SK-MEL-5 (cell line): ENCODE measurements at places on chromosomes 11 and 22.

- DNase-seq: no peak
These were observed 80.1 kb downstream of the USP35 start for GRCh38 chr11:78268591-78269410.

DNA sequence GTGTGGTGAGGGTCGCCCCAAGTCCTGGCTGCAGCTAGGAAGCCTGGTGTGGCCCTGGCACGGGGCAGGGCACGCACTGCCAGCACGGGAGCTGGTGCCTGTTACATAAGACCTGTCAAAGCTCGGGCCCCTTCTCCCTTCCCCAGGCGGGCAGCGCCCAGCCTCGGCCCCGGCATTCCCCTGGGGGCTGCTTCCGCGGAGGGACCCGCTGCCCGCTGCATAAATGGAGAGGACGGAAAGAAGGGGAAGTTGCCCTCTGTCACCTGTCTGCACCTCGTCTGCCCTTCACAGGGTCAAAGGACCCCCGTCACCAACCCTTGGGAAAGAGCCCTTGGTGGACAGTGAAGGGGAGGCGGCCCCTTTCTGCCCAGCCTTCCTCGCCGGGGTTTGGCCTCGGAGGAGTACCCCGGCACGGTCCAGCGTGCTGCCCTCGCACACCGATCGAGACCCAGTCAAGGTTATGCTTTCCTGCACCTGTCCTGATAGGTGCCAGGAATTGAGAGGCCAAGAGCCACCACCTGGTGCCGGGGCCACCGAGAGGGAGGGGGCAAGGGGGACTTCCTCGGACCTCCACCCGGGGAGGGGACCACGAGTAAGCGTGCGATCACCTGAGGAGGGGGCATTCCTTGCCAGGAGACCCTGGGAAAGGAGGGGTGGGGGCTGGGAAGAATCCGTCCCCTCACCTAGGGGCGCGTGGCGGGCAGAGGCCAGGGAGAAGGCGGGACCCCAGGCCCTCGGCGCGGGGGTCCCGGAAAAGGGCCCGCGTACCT is 16.8 kb upstream of the MFRP start:
- no peak for DNase-seq

DNA sequence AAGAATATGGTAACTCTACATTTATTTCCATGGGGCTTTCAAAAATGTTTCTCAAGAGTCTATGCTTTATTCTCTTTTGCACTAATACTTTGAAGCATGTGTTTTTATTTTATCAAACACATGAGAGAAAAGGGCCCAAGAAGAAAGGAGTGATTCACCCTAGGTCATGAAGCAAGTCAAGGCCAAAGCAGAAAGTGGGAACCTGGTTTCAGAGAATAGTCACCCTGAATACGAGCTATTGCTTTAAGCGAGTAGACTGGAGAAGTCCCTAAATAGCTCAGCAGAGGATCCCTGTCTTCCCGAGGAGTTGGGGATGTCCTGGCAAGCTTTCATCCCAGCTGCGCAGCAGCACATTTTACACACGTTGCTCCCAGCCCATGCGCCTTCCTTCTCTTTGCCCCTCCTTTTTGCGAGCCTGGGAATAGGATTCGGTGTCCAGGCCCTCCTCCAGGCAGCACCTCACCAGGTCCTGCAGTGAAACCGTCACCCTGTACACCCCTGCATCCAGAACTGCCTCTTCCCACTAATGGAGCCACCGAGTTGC is 19.1 kb downstream of the MPEG1 start:
- DNase-seq: no peak

DNA sequence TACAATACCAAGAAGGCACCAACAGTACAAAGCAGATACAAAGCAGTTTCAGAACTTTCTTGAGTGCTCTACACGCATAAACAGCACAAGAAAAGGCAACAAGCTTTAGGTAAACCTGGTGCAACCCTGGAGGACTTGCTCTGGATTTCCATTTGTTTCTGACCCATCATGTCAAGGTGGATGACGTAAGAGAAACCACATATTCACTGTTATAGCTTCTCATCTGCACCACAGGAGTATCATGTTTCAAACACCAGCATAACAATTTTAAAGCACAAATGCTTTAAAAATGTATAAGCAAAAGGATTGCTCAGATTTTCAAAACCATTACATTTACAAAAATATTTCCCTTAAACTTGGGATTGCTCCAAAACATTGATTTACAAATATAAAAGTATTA is 25.0 kb upstream of the YPEL1 start:
- DNase-seq: no peak

GRCh38 chr11:119194811-119195440 is 9.7 kb downstream of the NHERF4 start:
- DNase-seq: no peak

GRCh38 chr11:76662656-76663485 is 7.7 kb downstream of the LRRC32 start:
- DNase-seq: no peak

DNA sequence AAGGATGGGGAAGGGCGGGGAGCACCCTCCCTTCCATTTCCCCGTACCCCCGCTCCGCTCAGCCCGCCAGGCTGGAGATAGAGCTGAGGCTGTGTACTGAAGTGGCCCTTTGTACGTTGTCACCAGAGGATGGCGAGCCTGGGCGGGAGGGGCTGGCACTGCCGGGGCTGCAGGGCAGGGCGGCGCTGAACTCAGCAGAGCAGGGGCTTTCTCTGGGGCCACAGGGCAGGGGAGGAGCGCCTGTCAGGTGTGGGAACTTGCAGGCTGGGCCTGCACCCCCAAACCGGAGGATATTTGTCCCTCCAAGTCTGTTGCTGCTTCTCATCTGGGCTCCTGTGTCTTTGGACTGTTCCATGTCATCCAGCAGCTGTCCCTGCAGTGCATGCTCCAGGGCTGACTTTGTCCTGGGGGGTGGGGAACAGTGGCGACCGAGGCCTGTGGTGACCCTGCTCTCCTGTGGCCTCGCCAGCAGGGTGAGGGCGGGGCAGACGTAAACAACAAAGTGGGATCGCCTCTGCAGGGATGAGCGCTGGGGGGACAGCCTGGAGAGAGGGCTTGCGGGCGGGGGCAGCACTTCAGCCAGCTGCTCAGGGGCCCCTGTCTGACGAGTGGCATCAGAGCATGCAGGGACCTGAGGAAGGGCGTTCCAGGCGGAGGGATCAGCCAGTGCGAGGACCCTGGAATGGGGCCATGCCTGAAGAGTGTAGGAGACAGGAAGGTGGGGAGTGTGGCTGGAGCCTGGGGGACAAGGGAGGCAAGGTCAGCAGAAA is 13.1 kb downstream of the MGAT3 start:
- DNase-seq: no peak

GRCh38 chr11:75237050-75237449 is 3.5 kb upstream of the TPBGL start:
- no peak for DNase-seq
